Kidney epithelial cell (primary cell): ENCODE measurements at places on chromosomes 2 and 18.

GRCh38 chr2:151083856-151084795 lies 177.5 kb downstream of the RBM43 start:
- no peak for DNase-seq

- DNase-seq: no peak
These were observed 1.4 kb upstream of the XRCC5 start for GRCh38 chr2:216107760-216108159.

DNA sequence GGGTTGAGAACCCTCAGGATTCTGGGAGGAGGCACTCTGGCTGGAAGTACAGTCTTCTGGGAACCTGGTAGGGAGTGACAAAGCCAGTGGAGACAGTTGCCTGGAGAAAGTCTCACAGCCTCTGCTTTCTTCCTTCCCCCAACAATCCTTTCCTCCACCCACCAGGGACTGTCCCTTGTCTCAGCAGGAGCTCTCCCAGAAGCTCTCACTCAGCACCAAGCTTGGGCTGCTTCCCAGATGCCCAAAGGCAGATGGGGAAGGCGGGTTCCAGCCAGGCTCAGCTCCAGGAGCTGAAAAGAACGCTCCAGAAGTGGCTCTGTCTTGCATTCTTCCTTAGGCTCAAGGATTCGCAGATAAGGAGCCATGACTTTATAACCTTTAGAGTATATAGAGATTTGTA lies 7.6 kb upstream of the NAGK start:
- DNase-seq: no peak

- DNase-seq: no peak
These were observed 9.4 kb downstream of the C2orf42 start for GRCh38 chr2:70181363-70181956.

DNA sequence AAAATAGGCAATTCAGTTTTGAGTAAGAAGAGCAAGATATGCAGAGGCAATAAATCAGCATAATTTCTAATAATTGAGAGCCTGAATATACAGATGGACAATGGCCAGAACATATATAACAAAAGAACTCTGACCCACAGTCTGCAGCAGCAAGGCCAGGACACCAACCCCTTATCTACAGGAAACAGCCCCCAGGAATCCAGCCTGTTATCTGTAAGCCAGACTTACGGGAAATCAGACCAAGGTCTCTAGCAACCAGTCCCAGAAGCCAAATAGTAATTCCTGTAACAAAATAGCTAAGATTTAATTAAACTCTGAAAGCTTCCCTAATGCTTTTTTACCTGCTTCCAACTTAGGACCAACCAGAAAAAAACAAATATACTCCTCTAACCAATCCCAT lies 434.5 kb upstream of the GYPC start:
- no peak for DNase-seq

DNA sequence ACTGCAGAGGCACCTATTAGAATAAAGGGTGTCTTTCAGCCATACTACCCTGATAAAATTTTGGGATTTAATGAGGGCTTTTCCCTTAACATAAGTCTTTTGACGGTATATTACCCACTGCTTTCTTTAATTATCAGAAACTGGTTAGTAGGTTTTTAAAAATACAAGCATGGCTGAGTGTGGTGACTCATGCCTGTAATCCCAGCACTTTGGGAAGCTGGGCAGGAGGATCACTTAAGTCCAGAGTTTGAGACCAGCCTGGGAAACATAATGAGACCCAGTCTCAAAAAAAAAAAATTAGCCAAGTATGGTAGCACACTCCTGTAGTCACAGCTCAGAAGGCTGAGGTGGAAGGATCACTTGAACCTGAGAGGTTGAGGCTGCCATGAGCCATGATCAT lies 16.1 kb downstream of the CPSF3 start:
- no peak for DNase-seq
